Endodermal cell (in vitro differentiated cells): ENCODE measurements at places on chromosomes 7 and 10. TPM values are rescaled to one million over a fixed set of nuclear protein-coding genes. Genes with fewer than 3 reads are reported as not detected.

Gene PLA2G12B
- 0.75 to 1.0 TPM (median 0.93 TPM) in 3 replicates for total RNA-seq

Gene ECD
- total RNA-seq: 34.3 to 38.4 TPM (median 38.4 TPM) in 3 replicates

Gene CYP3A4
- 0.11 TPM in 1 of 2 replicates, not detected in the other for total RNA-seq

Gene AKR1C4
- total RNA-seq: not detected in 3 replicates

Gene UTF1
- total RNA-seq: not detected in 3 replicates

DNA sequence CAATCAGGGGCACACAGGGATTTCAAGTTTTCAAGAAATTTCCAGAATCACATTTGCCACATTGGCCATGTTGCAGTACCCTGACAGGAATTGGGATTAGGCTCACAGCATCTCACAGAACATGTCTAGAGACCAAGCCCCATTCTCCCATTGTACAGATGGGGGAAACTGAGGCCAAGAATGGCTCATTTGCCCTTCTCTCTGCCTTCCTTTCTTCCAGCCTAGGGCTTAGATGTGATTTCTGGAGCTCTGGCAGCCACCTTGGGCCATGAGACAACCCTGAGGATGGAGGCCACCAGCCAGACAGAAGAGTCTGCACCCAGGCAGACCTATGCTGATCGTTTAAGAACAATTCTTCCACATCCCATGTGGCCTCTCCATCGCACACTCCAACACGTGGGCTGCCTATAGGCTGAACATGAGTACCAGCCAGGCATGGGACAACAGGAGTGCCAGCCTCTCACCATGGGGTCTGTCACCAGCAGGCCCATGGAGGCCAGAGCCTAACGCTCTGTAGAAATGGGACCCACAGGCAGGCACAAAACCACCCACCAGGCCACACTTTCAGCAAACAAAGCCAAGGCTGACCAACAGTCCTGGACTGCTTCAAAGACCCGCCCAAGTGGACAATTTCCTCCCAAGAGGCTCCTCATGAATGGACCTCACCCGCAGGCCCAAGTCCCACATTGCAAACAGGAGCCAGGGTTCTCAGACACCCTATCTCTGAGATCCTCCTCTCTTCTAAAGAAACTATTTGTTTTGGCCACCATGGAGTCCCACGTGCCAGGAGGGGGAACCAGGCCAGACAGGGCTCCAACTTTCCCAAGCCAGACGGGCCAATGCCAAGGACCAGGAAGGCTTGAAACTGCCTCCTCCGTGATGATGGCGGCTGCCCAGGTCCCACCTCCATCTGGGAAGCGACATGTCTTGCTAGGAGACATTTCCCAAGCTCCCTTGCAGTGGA, 20.7 kb downstream of the PDGFA start:
- no peak overlapping the region for H3K27ac ChIP-seq
- no peaks in the 10 kb centered on the region for H3K27me3 ChIP-seq
- H3K4me1 ChIP-seq: peaks cover 6% of the 10 kb centered on the region
- H3K4me3 ChIP-seq: no peak overlapping the region
- no peak for DNase-seq
